ENCODE measurements at places on chromosomes 11 and 22.

DNA sequence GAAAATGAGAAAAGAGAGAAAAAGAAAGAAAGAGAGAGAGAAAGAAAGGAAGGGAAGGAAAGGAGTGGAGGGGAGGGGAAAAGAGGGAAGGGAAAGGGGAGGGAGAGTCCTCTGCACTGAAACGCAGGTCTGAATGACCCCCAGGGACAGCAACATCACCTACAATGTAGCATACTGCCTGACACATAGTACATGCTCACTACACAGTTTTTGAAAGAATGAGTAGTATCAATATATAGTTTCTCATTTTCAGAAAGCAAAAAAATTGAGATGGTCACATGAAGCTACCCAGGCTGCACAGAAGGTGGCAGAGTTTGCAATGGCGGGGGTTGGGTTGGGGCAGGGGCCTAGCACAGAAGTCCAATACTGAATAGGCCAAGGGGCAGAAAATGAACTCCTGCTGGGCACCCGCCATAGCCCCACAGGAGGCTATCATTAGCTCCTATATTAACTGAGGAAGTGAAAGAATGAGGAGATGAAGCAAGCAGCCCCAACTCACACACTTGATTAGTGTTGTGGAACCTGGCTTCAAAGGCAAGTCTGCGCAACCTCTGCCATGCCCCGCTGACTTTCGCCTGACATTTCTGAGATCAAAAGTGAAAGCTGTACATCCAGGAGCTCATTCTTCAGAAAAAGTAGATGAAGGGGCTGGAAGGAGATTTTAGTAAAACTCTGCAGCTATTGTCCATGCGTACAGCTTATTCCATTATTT is 241.2 kb upstream of the SYN3 start:
- peak; percentile 51 for DNase-seq

- no peak for DNase-seq
Measured at GRCh38 chr11:31813391-31814175, 2.5 kb upstream of the PAX6 start.

GRCh38 chr22:45583504-45583903 is 80.8 kb downstream of the FBLN1 start:
- DNase-seq: no peak

GRCh38 chr11:120995184-120995583 is 28.7 kb upstream of the TBCEL start:
- DNase-seq: no peak

DNA sequence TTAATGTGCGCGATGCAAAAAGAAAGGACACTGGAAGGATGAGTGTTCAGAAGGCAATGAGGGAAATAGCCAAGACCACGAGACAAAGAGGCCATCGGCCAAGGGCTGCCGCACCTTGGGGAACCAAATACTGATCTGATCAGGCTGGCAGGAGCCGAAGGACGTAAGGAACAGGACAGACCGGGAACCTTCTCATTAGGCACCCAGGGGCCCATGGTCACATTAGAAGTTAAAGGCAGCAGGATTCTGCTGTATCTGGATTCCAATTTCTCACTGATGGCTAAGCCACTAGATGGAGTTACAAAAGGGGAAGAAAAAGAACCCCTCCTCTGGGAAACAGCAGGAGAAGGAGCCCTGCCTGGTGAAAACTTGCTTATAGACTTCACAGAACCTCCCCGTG is 28.8 kb upstream of the CPT1A start:
- no peak for DNase-seq
